ENCODE measurements at places on chromosomes 7 and 10.
A peak's percentile ranks its signal among the peaks of the same experiment; 100 is the strongest.

GRCh38 chr10:35639021-35639727 is 2.9 kb downstream of the FZD8 start:
- no peaks in the 10 kb centered on the region for H3K36me3 ChIP-seq
- no peak overlapping the region for H3K27ac ChIP-seq
- H3K4me1 ChIP-seq, result peaks cover 35% of the 10 kb centered on the region
- H3K27me3 ChIP-seq, result peaks cover 13% of the 10 kb centered on the region
- DNase-seq, result peak; percentile 75

- no peak overlapping the region for H3K27ac ChIP-seq
- H3K36me3 ChIP-seq, result no peaks in the 10 kb centered on the region
- no peaks in the 10 kb centered on the region for H3K4me1 ChIP-seq
- no peaks in the 10 kb centered on the region for H3K27me3 ChIP-seq
- DNase-seq, result peak; percentile 21
Observed at GRCh38 chr10:529468-530230, 159.8 kb downstream of the DIP2C start.

DNA sequence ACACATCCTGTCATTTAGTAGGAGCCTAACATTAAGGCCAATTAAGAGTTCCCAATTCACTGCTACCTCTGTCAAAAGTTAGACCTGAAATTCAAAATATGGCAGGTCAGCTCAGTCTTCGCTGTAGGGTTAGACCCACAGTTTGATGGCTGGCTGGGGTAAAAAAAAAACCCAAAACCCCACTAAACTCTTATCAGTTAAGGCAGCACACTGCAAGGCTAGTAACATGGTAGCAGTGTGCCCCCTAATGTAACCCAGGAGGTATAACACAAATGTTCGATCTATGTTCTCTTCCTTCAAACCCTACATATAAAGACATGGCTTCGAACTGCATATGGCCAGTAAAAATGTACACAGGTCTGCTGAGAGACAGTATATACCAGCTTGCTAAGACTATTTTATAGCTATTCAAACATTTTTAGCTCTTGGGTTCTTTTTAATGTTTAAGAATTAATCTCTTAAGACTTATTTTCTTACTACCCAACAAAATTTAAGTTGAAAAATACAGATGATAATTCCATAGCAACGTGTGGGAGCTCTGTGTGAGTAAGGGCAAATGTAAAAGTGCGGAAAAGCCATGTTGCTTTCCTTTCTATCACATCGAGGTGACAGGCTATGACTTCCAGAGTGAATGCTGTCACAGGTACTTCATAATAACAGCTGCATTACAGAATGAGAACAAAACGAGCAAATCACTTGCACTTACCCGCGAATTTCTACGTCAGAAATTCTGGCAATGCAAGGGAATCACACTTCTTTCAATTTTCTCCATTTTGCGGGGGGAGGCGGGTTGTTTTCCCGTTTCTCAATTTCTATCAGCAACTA is 168.4 kb upstream of the IMMP2L start:
- H3K4me3 ChIP-seq, result no peak overlapping the region
- H3K4me1 ChIP-seq, result no peaks in the 10 kb centered on the region
- peaks cover 81% of the 10 kb centered on the region for H3K36me3 ChIP-seq

DNA sequence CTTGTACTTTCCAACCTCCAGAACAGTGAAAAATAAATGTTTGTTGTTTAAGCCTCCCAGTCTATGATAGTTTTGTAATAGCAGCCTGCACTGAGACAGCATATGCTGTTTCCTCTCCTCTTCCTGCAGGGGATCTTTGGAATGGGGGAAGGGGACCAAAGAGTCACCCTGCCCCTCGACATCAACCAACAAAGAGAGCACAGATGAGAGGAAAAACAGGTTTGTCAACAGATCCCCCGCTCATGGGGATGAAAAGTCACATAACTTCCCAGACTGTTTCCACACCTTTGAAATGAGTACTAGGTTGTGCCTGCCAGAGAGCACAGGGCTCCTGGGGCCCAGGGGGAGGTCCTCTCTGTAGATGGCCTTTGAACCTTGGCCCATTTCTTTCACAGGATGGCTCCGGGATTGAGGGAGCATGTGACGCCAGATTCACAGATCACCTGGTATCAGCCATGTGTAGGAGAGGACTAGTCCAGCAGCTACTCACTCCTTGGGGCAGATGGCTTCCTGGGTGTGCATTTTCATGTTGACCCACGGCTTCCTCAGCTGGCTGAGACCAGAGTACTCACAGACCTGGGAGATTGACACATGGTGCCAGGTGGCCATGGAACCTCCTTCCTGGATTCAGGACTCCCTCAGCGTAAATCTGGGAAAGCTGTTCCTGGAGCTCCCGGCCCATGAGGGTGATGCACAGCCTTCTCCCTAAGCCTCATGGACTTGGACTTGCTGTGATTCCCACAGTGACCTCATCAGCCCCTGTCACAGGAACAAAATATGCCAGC is 125.6 kb downstream of the CXCL12 start:
- H3K4me3 ChIP-seq, result no peak overlapping the region
- H3K36me3 ChIP-seq, result no peaks in the 10 kb centered on the region
- H3K27me3 ChIP-seq, result no peaks in the 10 kb centered on the region

DNA sequence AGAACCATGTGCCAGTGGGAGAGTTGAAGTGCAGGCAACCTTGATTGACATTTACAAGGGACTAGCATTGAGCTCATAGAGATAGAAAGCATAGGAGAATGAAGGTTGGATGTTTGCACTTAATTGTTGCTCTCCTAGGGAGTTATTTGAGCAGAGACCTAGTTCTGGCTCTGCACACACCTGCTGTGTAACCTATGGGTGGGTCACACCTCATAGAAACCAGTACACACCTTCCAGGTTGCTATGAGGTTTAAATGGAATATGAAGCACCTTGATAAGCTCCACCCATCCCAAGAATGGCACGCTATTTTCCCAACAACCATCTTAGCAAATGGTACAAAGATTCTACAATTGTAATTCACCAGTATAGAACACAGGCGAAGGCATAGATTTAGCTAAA is 86.2 kb upstream of the AOAH start:
- H3K4me1 ChIP-seq, result no peaks in the 10 kb centered on the region
- no peaks in the 10 kb centered on the region for H3K27me3 ChIP-seq
- no peaks in the 10 kb centered on the region for H3K36me3 ChIP-seq
- DNase-seq, result no peak

DNA sequence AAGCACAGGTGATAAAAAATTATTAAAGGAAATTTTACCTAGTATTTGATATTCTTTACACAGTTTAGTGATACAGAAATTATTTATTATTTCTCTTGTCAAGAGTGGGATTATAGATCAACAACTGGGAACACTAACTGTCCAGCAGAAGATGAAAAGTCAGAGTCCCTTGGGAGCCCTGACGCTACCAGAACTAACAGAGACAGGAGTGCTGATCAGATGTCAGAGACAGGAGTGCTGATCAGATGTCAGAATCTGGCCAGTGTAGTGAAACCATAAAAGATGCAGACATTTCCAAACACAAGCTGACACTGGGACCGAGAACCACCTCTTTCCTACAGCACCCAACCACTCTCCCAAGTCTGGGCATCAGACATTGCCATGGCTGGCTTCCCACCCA is 828.2 kb downstream of the TNS3 start:
- H3K4me1 ChIP-seq, result no peaks in the 10 kb centered on the region
- no peak overlapping the region for H3K4me3 ChIP-seq
- no peak overlapping the region for H3K27ac ChIP-seq
- no peaks in the 10 kb centered on the region for H3K27me3 ChIP-seq
- no peak for DNase-seq

DNA sequence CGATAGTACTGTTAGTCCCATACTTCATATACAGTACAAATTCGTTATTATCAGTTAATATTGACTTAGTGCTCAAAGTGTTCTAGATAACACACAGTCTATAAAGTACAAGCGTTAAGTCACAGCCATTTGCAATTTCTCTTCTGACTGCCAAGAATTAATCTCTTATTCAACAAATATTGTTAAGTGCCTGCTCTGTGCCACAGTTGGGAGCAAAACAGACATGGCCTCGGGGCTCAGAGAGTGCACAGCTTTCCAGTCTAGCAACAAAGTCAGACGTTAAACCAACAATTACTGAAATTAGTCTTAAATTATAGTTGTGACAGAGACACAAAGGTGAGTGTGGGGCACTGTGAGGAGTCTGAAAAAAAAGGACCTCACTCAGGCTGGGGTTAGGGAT is 113.0 kb upstream of the DPP6 start:
- no peaks in the 10 kb centered on the region for H3K4me1 ChIP-seq
- H3K27me3 ChIP-seq, result no peaks in the 10 kb centered on the region
- H3K27ac ChIP-seq, result no peak overlapping the region
- no peaks in the 10 kb centered on the region for H3K36me3 ChIP-seq
- DNase-seq, result no peak

GRCh38 chr10:569961-570627 is 119.4 kb downstream of the DIP2C start:
- H3K4me3 ChIP-seq, result no peak overlapping the region
- no peaks in the 10 kb centered on the region for H3K27me3 ChIP-seq
- no peaks in the 10 kb centered on the region for H3K36me3 ChIP-seq
- DNase-seq, result no peak
- peaks cover 5% of the 10 kb centered on the region for H3K4me1 ChIP-seq
- no peak overlapping the region for H3K27ac ChIP-seq

GRCh38 chr10:33901166-33901565 is 566.7 kb upstream of the NRP1 start:
- no peak overlapping the region for H3K27ac ChIP-seq
- H3K4me1 ChIP-seq, result no peaks in the 10 kb centered on the region
- no peak overlapping the region for H3K4me3 ChIP-seq
- no peaks in the 10 kb centered on the region for H3K36me3 ChIP-seq

GRCh38 chr7:121570365-121570764 is 174.3 kb upstream of the FAM3C start:
- H3K27ac ChIP-seq, result no peak overlapping the region
- DNase-seq, result no peak
- H3K4me1 ChIP-seq, result no peaks in the 10 kb centered on the region
- H3K36me3 ChIP-seq, result no peaks in the 10 kb centered on the region
- no peaks in the 10 kb centered on the region for H3K27me3 ChIP-seq

DNA sequence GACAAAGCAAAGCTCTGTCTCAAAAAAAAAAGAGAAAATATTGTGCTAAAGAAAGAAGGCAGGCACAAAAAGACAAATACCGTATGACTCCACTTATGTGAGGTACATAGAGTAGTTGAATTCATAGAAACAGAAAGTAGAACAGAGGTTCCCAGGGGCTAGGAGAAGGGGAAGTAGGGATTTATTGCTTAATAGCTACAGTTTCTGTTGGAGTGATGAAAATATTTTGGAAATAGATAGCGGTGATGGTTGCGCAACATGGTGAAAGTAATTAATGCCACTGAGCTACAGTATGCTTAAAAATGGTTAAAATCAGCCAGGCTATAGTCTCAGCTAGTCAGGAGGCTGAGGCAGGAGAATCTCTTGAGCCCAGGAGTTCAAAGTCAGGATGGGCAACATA is 18.5 kb upstream of the NPFFR1 start:
- peaks cover 6% of the 10 kb centered on the region for H3K4me1 ChIP-seq
- no peak for DNase-seq
- H3K27me3 ChIP-seq, result no peaks in the 10 kb centered on the region

Measured in upper lobe of left lung (tissue), 6 donors.